Endodermal cell (in vitro differentiated cells): ENCODE measurements at places on chromosomes 1 and 21.

GRCh38 chr1:208165659-208166058, 78.5 kb downstream of the PLXNA2 start:
- H3K4me1 ChIP-seq: peaks cover 68% of the 10 kb centered on the region
- H3K27me3 ChIP-seq: no peaks in the 10 kb centered on the region
- no peak overlapping the region for H3K4me3 ChIP-seq
- H3K27ac ChIP-seq: no peak overlapping the region
- DNase-seq: no peak

DNA sequence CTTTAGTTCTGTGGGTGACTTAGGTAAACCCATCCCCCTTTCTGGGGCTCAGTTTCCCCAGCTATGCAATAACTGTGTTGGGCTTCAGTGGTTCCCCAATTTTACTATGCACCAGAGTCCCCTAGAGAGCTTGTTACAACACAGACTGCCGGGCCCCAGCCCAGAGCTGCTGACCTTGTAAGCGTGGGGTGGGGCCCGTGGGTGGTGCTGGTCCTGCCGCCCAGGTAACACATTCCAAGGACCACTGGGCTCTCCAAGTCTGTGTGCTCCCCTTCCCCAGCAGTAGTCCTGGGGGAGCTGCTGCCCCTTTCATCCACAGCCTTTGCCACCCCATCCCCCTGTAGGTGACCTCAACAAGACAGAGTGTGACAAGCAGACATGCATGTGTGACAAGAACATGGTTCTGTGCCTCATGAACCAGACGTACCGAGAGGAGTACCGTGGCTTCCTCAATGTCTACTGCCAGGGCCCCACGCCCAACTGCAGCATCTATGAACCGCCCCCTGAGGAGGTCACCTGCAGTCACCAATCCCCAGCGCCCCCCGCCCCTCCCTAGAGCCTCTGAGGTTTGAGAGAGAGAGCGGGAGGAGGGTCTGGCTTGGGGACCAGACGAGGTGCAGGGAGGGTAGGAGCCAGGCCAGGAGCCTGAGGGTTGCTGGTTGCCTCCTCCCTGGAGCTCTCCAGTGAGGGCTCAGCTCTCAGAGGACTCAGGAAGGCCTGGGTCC, 8.9 kb downstream of the PLA2G2F start:
- H3K27me3 ChIP-seq: no peaks in the 10 kb centered on the region
- no peaks in the 10 kb centered on the region for H3K4me1 ChIP-seq
- no peak overlapping the region for H3K4me3 ChIP-seq
- H3K27ac ChIP-seq: no peak overlapping the region

- DNase-seq: peak; percentile 26
- no peak overlapping the region for H3K27ac ChIP-seq
- no peaks in the 10 kb centered on the region for H3K27me3 ChIP-seq
- H3K36me3 ChIP-seq: no peaks in the 10 kb centered on the region
- peaks cover 11% of the 10 kb centered on the region for H3K4me1 ChIP-seq
These were observed 10.4 kb downstream of the STYXL2 start for GRCh38 chr1:167104256-167104633.

DNA sequence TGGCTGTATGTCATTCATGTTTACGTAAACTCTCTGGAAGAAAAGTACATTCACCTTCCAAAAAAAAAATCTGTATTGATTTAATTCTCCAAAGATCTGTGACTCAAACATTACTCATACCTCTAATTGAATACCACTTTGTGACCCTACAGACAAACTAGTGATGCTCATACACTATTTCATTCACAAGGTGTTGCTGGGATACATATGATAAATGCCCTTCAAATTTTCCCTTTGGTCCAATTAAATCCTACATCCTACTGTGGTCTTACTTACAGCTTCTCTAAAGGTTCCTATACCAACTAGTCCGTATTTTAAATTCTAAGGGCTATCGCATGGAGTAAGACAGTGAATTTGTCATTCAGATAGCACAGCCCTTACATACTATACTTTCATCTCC, 26.8 kb upstream of the CADM3 start:
- DNase-seq: no peak
- H3K27ac ChIP-seq: no peak overlapping the region
- H3K36me3 ChIP-seq: no peaks in the 10 kb centered on the region
- H3K4me3 ChIP-seq: no peak overlapping the region

DNA sequence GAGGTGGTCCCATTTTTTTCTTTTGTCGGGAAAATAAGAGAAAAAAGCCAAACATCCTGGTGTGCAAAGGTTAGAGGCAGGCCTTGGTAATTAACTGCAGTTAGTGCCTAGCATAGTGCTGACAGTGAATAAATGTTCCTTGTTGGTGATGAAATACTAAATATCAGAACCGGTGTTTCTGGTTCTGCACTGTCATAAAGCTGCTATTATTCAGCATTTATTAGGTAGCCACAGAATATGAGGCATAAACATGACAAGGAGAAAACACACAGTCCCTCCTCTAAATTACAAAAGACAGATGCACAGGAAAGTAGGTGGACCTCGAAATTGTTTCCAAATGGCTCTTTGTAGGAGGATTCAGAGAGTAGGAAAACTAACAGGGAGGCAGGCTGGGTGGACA, 122.0 kb upstream of the ADGRL2 start:
- H3K4me3 ChIP-seq: no peak overlapping the region
- no peak for DNase-seq
- no peak overlapping the region for H3K27ac ChIP-seq
- peaks cover 8% of the 10 kb centered on the region for H3K4me1 ChIP-seq
- H3K27me3 ChIP-seq: no peaks in the 10 kb centered on the region
- no peaks in the 10 kb centered on the region for H3K36me3 ChIP-seq

GRCh38 chr1:45359882-45360513, 19.8 kb upstream of the MUTYH start:
- no peaks in the 10 kb centered on the region for H3K36me3 ChIP-seq
- DNase-seq: peak; percentile 74
- no peaks in the 10 kb centered on the region for H3K27me3 ChIP-seq
- H3K4me1 ChIP-seq: no peaks in the 10 kb centered on the region
